ENCODE measurements at places on chromosomes 4 and X. TPM values are rescaled to one million over a fixed set of nuclear protein-coding genes. Genes with fewer than 3 reads are reported as not detected.
A peak's percentile ranks its signal among the peaks of the same experiment; 100 is the strongest.

MAGED4B gene
- 43.1 TPM for total RNA-seq

- H3K4me1 ChIP-seq, result no peaks in the 10 kb centered on the region
- no peaks in the 10 kb centered on the region for H3K36me3 ChIP-seq
Measured at GRCh38 chr4:28278676-28279075, 1418.0 kb downstream of the STIM2 start.

GLUD2 gene
- 0.35 TPM for total RNA-seq

LGI2 gene
- total RNA-seq, result 12.0 TPM

SMARCA1 gene
- 82.0 TPM for total RNA-seq

ALAS2 gene
- total RNA-seq, result not detected

DNA sequence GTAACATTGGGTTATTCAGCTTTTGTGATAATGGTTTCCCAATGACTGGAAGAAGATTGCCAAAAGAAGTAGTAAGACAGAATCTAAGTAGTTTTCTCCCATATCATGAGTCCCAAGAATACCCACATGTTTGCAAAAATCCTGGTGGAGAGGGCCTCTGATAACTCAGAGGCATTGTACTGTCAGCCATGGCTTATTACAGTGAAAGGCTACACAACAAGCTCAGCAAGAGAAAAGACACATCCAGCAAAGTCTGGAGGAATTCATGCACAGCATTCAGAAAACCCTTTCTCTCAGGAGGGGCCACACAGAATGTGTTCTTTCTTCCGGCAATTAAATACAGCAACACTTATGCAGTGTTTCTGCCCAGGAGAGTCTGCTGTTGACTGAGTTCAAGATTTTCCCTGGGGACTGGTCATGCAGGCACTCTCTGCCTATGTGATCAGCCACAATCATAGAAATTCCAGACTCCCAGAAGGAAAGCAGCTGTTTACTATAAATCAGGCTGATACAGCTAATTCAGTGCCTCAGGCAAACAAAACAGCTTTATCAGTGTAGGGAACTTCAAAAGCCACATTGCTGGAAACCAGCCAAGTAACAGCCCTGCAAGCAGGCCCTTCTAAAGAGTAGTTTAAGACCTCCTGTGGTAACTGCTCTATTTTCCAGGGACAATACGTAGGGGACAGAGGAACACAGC, 937.1 kb downstream of the CCSER1 start:
- peaks cover 34% of the 10 kb centered on the region for H3K4me1 ChIP-seq
- H3K27me3 ChIP-seq, result no peaks in the 10 kb centered on the region
- no peaks in the 10 kb centered on the region for H3K36me3 ChIP-seq
- DNase-seq, result peak; percentile 99

GRCh38 chr4:121824950-121825349, 1.3 kb upstream of the CCNA2 start:
- no peaks in the 10 kb centered on the region for H3K27me3 ChIP-seq
- no peak overlapping the region for H3K4me3 ChIP-seq
- H3K27ac ChIP-seq, result no peak overlapping the region
- H3K4me1 ChIP-seq, result no peaks in the 10 kb centered on the region
- peaks cover 31% of the 10 kb centered on the region for H3K36me3 ChIP-seq

GRCh38 chrX:103513476-103514108, 5.7 kb downstream of the RAB40A start:
- no peaks in the 10 kb centered on the region for H3K36me3 ChIP-seq
- DNase-seq, result no peak
- H3K4me1 ChIP-seq, result no peaks in the 10 kb centered on the region

- no peak overlapping the region for H3K27ac ChIP-seq
- no peaks in the 10 kb centered on the region for H3K4me1 ChIP-seq
- no peaks in the 10 kb centered on the region for H3K27me3 ChIP-seq
- DNase-seq, result no peak
- no peak overlapping the region for H3K4me3 ChIP-seq
Measured at GRCh38 chrX:153445106-153445855, 575 bp downstream of the TREX2 start.

DNA sequence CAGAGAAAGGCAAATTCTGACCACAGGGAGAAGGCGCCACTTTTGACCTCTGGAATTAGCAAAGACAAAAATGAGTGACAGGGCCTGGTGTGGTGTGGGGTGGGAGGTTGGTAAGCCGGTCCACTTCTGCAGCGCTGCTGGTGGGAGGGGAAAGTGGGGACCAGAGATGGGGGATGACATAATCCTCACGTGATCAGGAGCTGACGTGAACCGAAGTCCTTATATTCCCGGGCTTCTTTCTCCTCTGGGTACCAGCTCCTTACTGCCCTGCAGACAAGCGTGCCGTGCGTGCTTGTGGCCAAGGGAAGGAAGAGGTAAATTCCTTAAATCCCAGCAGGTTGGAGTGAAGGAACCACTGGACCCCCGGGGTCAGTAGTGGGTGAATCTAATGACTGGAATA, at the start of gene TCEAL7:
TSS of gene TCEAL7 (plus strand) at position 249 of the 400 bp plus-strand sequence. CDS start 1,165 bp downstream, outside the sequence.
- H3K4me3 ChIP-seq, result peak within 1 kb of the TSS; percentile 60
- DNase-seq, result peak; percentile 90
- peak within 1 kb of the TSS; percentile 41 for H3K27ac ChIP-seq
- H3K4me1 ChIP-seq, result peaks cover 8% of the 10 kb centered on the region

MAGEA2 gene
- not detected for total RNA-seq

- H3K27me3 ChIP-seq, result no peaks in the 10 kb centered on the region
- no peak overlapping the region for H3K4me3 ChIP-seq
- no peak for DNase-seq
- H3K4me1 ChIP-seq, result peaks cover 33% of the 10 kb centered on the region
- H3K27ac ChIP-seq, result no peak overlapping the region
Measured at GRCh38 chr4:87071401-87071800, 136.6 kb downstream of the AFF1 start.

RASGEF1B gene
- total RNA-seq, result 0.10 TPM

MORF4L2 gene
- total RNA-seq, result 864 TPM

- no peak overlapping the region for H3K27ac ChIP-seq
- H3K4me3 ChIP-seq, result no peak overlapping the region
- H3K27me3 ChIP-seq, result no peaks in the 10 kb centered on the region
- no peaks in the 10 kb centered on the region for H3K36me3 ChIP-seq
Measured at GRCh38 chr4:107631560-107631959, 88.5 kb downstream of the PAPSS1 start.

DNA sequence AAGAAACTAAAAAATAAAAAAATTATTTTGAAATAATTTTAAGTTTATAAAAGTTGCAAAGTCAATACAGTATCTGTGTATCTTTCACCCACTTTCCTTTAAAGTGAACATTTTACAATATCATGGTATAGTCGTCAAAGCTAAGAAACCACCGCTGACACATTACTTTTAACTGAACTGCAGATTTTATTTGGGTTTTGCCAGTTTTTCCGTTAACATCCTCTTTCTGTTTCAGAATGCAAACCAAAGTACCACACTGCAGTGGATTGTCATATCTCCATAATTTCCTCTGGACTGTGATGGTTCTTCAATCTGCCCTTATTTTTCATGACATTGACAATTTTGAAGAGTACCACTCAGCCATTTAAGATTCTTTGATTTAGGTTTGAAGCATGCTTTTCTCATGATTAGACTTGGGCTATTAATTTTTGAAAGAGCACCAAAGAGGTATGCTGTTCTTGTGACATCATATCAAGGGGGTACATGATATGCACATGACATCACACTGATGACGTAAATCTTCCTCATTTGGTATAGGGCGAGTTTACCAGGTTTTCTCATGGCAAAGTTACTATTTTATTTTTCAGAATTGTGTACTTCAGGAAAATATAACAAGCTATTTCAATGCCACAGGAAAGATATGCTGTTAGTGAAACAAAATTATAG, 3.6 kb upstream of the CXCL1 start:
- no peaks in the 10 kb centered on the region for H3K36me3 ChIP-seq
- no peaks in the 10 kb centered on the region for H3K4me1 ChIP-seq
- H3K27ac ChIP-seq, result no peak overlapping the region
- no peak for DNase-seq
- no peak overlapping the region for H3K4me3 ChIP-seq
- no peaks in the 10 kb centered on the region for H3K27me3 ChIP-seq

DYNLT3 gene
- total RNA-seq, result not detected
